ENCODE measurements at places on chromosomes 11 and 22. TPM values are rescaled to one million over a fixed set of nuclear protein-coding genes. Genes with fewer than 3 reads are reported as not detected.

- H3K27ac ChIP-seq = peak within 1 kb of the TSS; percentile 87
- no peaks in the 10 kb centered on the region for H3K36me3 ChIP-seq
- no peaks in the 10 kb centered on the region for H3K27me3 ChIP-seq
- DNase-seq = peak; percentile 90
- H3K4me1 ChIP-seq = peaks cover 29% of the 10 kb centered on the region
- H3K4me3 ChIP-seq = peak within 1 kb of the TSS; percentile 86
These were observed at the start of gene TSPO for GRCh38 chr22:43151251-43152002. TSS of gene TSPO (plus strand) at chr22:43151559. CDS start at chr22:43159239, 7,680 bp downstream.

- no peaks in the 10 kb centered on the region for H3K36me3 ChIP-seq
- H3K4me3 ChIP-seq = peak within 1 kb of the TSS; percentile 93
- peak within 1 kb of the TSS; percentile 92 for H3K27ac ChIP-seq
- H3K4me1 ChIP-seq = peaks cover 44% of the 10 kb centered on the region
These were observed at the start of gene NAP1L4 for GRCh38 chr11:2992234-2992996. TSS of gene NAP1L4 (minus strand) at chr11:2992329. CDS start at chr11:2979220, 13,109 bp downstream.

- no peak overlapping the region for H3K4me3 ChIP-seq
- no peak for DNase-seq
- H3K36me3 ChIP-seq = no peaks in the 10 kb centered on the region
- H3K4me1 ChIP-seq = peaks cover 16% of the 10 kb centered on the region
- H3K27ac ChIP-seq = no peak overlapping the region
- no peaks in the 10 kb centered on the region for H3K27me3 ChIP-seq
These were observed 96.9 kb downstream of the PTPRJ start for GRCh38 chr11:48077251-48077650.

DNA sequence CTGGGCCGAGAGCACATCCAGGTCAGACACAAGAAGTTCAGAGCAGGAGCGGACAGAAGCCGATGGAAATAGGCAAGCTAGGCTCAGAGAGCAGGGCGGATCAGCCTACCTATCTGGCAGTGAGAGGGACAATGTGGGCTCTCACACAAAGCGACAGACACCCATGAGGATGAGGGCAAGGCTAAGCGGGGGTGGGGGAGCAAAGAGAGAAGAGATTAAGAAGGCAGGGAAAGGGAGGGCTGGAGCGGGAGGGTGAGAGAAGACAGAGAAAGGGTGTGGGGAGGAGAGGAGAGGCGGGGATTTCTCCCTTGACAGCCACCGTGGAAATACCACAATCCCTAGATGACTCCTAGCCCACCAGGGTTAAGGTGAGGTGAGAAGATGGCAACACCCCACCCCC, 57.9 kb downstream of the BUD13 start:
- H3K27ac ChIP-seq = no peak overlapping the region
- no peaks in the 10 kb centered on the region for H3K4me1 ChIP-seq
- H3K4me3 ChIP-seq = no peak overlapping the region
- no peak for DNase-seq

DNA sequence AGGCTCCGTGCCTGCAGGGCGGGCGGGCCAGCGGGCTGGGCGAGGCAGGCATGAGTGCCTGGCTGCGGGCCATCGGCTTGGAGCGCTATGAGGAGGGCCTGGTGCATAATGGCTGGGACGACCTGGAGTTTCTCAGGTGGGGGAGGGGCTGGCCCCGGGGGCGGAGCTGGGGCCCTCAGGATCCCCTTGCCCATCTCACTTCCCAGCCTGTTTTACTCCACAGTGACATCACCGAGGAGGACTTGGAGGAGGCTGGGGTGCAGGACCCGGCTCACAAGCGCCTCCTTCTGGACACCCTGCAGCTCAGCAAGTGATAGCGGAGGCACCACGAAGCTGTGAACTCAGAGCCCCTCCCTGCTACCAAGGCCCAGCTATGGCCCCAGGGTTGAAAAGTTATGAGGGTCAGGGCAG, 5.9 kb downstream of the PHOX2A start:
- H3K4me3 ChIP-seq = no peak overlapping the region
- H3K27me3 ChIP-seq = peaks cover 5% of the 10 kb centered on the region
- H3K27ac ChIP-seq = peak overlapping the region; percentile 80
- DNase-seq = peak; percentile 90

Gene ZNF215
- total RNA-seq = 1.1 TPM

Gene NPTXR
- 6.1 TPM for total RNA-seq

Gene RBMXL2
- not detected for total RNA-seq

Gene STARD10
- total RNA-seq = 29.9 TPM

Gene MS4A15
- total RNA-seq = not detected

Data from sigmoid colon (tissue), 7 donors.